Activated CD4-positive, alpha-beta T cell treated with anti-CD3 and anti-CD28 coated beads, Interleukin-10, Interleukin-2, amounts not matched to agents 100 ng/mL and 50 ng/mL, durations not matched to agents 16 hours and 8 hours (primary cell): ENCODE measurements at places on chromosomes 16 and 17.

DNA sequence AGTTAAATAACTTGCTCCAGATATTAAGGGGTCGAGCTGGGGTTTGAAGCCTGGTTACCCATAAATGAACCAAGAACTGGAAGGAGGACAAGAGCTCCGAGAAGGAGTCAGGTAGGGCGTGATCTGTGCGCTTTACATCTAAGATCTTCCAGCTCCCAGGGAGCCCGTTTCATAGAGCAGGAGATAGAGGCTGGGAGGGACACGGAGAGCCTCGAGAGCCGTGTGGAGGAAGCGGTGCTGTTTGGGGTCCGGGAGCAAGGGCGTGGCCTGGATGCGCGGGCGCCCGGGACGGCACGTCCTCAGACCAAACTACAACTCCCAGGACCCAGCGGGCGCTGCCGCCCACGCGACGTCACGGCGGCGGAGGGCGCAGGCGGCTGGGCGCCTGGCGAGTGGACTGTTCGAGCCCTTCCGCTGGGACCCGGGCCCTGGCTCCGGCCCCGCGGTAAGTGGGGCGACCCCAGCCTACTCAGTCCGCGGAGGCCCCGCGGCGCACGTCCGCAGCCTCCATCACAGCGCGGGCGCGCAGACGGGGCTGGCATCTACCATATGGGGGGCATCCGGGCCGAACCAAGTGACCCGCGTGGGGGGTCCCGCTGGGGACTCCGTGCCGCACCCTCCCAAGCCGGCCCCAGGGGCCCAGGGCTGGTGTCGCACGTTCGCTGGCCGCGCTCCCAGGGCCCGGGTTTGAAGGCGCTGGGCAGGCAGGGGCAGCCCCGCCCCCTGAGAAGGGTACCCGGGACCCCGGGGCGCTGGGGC is at the start of gene BCKDK:
BCKDK (plus strand) TSS at position 352 of the 759 bp plus-strand sequence. CDS start 838 bp downstream, outside the sequence.
- peak; percentile 89 for DNase-seq

GRCh38 chr16:20901436-20902112 is 1.0 kb downstream of the LYRM1 start:
- DNase-seq = peak; percentile 43

DNA sequence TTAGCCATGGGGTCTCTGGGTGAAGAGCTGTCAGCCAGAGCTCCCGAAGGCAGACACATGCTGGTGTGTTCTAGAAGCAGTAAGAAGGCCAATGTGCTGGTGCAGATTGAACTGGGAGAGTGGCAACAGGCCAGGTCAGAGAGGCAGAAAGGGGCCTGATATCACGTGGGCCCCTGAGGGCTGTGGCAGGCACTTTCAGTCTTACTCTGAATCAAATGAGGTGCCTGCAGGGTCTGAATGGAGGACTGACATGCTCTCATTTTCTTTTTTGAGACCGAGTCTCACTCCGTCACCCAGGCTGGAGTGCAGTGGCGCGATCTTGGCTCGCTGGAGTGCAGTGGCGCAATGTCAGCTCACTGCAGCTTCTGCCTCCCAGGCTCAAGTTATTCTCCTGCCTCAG is 293.8 kb downstream of the ABCC12 start:
- no peak for DNase-seq

DNA sequence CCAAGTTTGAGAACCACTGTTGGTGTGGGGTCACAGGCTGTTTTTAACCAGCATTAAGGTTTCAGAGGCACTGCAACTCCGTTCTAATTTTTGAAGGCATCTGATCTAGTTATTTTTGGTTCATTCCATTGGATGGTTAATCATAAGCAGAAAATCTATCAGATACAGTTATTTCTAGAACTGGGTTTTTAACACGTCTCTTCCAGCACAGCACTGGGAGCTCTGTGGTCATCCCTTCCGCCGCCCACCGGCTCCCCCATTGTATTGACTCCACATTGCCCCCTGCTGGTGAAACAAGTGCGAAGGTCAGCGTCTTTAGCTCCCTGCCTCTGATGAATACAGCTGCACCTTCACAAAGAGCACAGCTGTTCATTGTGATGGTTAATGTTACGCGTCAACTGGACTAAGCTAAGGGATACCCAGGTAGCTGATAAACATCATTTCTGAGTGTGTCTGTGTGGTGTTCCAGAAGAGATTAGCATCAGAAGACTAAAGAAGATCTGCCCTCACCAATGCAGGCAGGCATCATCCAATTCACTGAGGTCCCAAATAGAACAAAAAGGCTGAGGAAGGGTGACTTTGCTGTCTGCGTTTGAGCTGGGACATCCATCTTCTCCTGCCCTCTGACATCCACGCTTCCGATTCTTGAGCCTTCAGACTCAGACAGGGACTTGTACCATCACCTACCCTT is 8.5 kb downstream of the CCL18 start:
- peak; percentile 92 for DNase-seq

- DNase-seq = no peak
Observed at GRCh38 chr16:62130101-62130500, 93.9 kb upstream of the CDH8 start.

DNA sequence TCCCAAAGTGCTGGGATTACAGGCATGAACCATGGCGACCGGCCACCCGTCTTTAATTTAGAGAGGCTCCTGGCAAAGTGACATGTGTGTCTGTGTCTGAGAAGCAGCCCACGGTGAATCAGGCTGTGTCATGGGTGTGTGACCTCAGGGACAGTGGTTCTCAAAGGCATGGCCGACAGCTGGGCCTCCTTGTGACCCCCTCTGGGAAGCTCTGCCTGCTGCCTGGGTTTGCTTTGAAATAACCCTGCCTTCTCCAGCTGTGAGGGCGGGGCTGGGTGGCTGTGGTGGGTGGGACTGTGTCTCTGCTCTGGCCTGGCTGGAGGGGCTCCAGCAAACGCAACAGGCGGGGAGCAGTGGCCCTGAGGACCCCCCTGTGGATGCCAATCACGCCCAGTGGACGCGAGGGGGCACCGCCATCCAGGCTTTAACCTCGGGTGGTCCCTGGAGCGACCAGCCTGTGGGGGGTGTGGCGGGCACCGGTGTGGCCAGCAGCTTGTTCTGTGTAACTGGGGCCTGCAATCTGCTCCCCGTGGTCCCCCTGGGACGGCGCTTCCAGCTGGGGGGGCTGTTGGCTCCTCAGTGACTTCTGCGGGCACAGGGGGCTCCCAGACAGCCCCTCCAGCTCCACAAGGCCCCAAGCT is 8.8 kb upstream of the APRT start:
- no peak for DNase-seq

- no peak for DNase-seq
Observed at GRCh38 chr17:66123163-66123562, 68.8 kb downstream of the CEP112 start.

GRCh38 chr17:40538019-40538935 is 27.0 kb downstream of the CCR7 start:
- DNase-seq = no peak

DNA sequence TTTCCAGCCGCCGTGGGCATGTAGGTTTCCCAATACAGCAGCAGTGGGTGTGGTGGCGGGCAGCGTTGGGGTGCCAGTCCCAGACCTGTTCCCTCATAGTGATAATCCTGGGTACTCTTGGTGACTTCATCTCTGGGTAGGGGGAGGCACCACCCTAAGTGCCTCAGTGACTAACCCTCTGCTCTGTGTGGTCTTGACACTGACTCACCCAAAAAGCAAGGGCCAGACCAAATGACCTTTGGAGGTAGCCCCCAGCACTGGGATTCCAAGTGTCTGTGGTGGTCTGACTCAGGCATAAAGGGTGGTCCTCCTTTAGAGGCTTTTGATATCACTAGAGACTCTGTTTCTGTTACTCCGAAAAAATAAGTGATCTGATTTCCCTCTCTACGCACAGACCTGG is 908 bp downstream of the CALB2 start:
- DNase-seq = no peak

GRCh38 chr17:11140501-11140900 is 100.5 kb upstream of the SHISA6 start:
- no peak for DNase-seq

DNA sequence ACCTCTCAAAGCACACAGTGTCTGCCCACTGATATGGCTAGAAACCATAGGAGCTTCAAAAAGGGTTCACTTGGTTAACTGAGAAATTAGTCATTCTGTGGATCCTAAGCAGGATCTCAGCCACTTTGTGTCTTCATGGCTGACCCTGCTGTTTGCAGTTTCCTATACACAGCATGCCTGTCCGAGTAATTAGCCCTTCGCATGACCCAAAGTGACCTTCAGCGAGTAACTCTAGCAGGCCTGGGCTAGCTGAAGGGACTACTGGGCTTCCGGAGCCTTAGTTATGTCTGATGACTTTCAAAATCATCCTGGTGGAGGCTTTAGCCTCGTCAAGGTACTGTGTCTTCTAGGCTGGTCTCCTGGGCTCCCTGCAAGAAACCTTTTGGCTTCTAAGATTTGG is 28.9 kb upstream of the FBXW10B start:
- no peak for DNase-seq

DNA sequence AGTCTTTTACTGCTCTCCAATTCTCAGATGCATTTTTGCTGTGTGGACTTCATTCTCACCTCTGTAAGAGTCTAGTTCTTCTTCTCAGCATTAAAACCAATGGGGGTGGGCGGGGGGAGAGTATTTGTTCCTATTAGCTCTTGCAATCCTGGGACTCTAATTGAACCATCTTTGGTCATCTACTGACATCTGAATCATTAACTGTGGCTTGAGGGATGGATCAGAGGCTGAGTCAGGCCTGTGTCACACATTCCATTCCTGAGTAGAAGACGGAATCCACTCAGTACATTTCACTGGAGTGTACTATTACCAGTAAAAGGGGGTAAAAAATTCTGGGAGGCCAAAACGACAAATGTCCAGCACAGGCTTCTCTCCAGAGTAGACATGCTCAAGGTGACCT is 12.8 kb upstream of the ZNF23 start:
- DNase-seq = no peak

DNA sequence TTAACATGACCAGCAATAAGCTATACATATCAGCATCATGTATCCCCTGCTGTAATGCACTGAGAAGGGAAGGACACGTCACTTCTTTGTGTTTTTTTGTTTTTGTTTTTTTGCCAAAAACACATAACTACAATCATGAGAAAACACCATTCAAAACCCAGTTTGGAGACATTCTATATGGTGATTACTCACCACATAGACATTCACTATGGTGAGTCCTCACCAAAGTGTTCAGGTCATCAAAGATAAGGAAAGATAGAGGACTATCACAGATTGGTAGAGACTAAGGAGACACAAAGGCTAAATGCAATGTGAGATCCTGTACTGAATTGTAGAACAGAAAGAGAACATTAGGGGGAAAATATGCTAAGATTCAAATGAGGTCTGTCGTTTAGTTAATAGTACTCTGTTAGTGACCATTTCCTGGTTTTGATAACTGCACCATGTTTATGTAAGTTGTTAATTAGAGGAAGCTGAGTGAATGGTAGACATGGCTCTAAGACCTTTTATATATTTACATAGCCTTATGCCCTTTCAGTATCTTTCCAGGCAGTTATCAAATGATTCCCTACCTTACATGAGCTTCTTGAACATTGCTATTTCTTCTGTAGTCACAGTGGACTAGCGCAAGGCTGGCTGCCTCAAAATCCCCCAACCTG is 46.6 kb downstream of the PIK3R5 start:
- DNase-seq = no peak

DNA sequence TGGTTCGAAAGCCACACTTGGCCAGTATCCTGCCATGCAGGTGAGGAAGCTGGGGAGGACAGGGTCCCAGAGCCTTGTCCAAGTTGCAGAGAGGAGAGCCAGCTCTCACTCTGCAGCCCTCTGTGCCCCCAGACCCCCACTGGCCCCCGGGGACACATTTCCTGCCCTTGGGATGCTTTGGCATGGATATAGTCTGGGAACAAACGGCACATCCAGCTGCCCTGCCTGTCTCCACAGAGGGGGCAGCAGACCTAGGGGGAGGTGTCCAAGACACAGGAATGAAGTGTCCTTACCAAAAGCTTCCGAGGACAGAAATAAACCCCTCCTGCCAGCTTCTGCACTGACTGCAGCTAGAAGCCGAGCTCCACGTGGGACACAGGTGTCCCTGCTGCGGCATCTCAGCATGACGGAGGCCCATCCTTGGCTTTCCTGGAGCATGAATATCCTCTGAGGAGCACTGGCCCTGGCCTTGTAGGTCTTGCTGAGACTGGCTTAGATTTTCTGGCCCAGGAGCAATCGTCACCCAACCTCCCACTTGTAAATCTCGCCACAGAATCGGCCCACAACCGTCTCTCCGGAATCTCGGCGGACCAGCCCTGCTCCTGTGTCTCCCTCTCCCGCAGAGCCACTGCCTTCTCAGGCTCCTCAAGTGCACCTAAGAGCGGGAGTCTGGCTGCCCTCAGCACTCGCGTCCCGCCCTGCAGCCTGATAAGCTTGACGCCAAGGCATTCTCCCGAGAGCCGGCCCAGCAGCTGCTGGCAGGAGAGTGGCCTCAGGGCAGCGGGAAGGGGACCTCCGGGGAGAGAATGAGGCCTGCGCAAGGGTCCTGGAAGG is 1.1 kb upstream of the CAPN15 start:
- DNase-seq = peak; percentile 33

DNA sequence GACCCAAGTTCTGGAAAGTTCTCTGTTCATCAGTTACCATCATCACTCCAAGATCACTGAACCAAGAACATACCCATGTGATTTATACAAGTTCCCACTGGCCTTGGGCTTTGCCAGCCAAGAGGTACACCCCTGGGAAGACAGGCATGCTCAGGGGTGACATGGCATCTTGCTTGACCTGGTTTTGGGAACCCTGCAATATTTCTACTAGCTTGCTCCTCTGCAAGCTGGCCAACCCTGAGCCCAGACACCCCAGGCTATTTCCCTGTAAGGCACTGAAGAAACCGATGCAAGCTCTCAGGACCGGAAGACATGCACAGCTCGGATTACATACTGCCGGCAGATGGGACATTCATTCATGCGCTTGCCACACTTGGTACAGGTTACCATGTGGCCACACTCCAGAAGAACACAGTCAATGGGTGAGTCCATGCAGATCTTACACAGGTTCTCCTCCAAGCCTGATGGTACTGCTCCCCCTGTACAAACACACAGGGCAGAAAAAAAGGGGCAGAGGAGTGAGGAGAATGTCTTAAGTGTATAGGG is 31.4 kb downstream of the LIG3 start:
- no peak for DNase-seq

- DNase-seq = no peak
Observed at GRCh38 chr17:72466606-72467005, 345.8 kb downstream of the SOX9 start.

DNA sequence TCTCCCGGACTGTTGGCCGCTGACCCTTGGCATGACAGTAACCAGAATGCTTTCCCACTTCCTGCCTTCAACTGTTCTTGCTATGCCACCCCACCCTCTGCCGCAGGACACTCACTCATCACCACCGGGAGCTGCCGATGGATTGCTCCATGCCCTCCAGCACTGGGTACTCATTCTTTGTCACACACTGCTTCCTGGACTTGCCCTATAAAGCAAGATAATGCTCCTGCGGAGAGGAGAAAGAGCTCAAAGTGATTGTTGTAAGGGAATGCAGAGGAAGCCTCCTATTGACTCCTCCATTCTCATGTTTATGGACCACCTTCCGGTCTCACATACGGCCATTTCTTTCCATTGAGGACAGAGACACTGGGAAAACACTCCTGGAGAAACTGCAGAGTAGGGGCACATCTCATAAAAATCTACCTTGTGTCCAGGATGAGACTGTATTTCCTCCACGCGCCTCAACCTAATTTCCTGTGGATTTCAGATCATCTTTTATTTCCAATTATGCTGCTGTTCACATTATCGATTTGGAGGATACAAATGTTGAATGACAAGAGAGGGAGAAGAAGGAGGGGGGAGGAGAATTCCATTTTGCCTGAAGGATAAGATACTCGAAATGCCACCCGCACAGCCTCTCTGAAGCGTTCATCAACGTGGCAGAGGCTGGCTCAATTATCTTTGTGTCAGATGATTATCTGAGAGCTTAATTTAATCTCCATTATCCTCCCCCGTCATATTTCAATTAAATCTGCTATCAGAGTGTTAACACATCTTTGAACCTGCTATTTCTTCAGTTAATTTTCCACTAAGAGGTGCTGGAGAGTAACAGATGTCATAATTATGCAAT is 486.1 kb upstream of the SALL1 start:
- no peak for DNase-seq
